ENCODE measurements at places on chromosomes 6 and 20.

GRCh38 chr6:106255306-106255705 lies 70.3 kb downstream of the ATG5 start:
- no peaks in the 10 kb centered on the region for H3K36me3 ChIP-seq
- H3K4me3 ChIP-seq: no peak overlapping the region
- H3K4me1 ChIP-seq: peaks cover 4% of the 10 kb centered on the region
- DNase-seq: no peak
- no peaks in the 10 kb centered on the region for H3K27me3 ChIP-seq

- H3K4me1 ChIP-seq: peaks cover 8% of the 10 kb centered on the region
- peaks cover 81% of the 10 kb centered on the region for H3K27me3 ChIP-seq
- H3K27ac ChIP-seq: peak overlapping the region; percentile 92
Measured at GRCh38 chr6:7543789-7544424, 2.4 kb downstream of the DSP start.

DNA sequence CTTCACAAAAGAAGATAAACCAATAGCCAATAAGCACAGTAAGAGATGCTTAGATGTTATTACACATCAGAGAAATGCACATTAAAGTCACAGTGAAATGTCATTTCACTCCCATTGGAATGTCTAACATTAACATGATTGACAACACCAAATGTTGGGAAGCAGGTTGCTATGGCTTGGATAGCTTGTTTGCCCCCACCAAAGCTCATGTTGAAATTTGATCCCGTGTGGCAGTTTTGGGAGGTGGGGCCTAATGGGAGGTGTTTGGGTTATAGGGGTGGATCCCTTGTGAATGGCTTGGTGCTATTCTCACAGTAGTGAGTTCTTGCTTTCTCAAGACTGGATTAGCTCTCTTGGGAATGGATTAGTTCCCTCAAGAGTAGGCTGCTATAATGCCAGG lies 44.8 kb downstream of the MRAP2 start:
- H3K27ac ChIP-seq: no peak overlapping the region
- no peaks in the 10 kb centered on the region for H3K27me3 ChIP-seq
- no peaks in the 10 kb centered on the region for H3K4me1 ChIP-seq
- DNase-seq: no peak

GRCh38 chr20:14142171-14142570 lies 146.9 kb downstream of the MACROD2 start:
- H3K4me1 ChIP-seq: no peaks in the 10 kb centered on the region
- no peaks in the 10 kb centered on the region for H3K36me3 ChIP-seq
- H3K27me3 ChIP-seq: no peaks in the 10 kb centered on the region
- DNase-seq: no peak
- H3K4me3 ChIP-seq: no peak overlapping the region

All from esophagus squamous epithelium (tissue), 5 donors.